CD8-positive, alpha-beta T cell (primary cell): ENCODE measurements at places on chromosomes 1 and 21. TPM values are rescaled to one million over a fixed set of nuclear protein-coding genes. Genes with fewer than 3 reads are reported as not detected.

The ERRFI1 gene
- total RNA-seq = 4.9 TPM

The TEKT2 gene
- 0.47 TPM for total RNA-seq

DNA sequence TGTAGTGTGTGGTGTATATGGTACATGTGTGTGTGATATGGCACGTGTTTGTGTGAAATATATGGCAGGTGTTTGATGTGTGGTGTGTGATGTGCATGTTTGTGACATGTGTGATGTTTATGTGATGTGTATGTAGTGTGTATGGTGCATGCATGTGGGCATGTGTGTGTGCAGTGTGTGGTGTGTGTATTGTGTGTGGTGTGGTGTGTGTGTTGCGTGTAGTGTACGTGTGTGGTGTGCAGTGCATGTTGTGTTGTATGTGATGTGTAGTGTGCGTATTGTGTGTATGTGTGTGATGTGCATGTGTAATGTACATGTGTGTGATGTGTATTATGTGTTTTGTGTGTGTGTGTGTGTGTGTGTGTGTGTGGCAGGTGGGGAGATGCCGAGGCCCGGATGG is 65.7 kb downstream of the SLC19A1 start:
- DNase-seq = no peak

- DNase-seq = no peak
Measured at GRCh38 chr1:201436393-201436792, 14.9 kb upstream of the TNNI1 start.

The TMEM51 gene
- not detected for total RNA-seq

GRCh38 chr1:181817091-181817490 is 244.4 kb downstream of the ZNF648 start:
- DNase-seq = no peak

The TMEM240 gene
- total RNA-seq = 1.3 TPM

DNA sequence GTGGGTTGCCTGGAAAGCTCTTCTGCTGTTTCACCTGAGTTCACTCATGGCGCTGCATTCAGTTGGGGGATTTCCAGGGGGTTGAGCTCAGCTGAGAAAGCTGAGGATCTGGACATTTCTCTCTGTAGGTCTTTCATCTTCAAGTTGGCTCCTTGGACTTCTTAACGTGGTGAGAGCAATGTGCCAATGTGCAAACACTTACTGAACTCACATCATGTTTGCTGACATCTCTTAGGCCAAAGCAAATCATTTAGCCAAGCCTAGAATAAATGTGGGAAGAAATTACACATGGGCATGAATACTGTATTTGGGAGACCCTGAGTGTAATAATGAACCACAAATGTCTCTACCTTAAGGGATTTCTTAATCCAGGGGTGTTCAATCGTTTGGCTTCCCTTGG is 42.7 kb upstream of the SLC22A15 start:
- no peak for DNase-seq

- no peak for DNase-seq
Measured at GRCh38 chr1:100767176-100767890, 47.8 kb downstream of the VCAM1 start.

GRCh38 chr1:18341291-18342069 is 139.2 kb upstream of the KLHDC7A start:
- no peak for DNase-seq

- no peak for DNase-seq
Measured at GRCh38 chr1:221979444-221980032, 237.6 kb upstream of the DUSP10 start.

DNA sequence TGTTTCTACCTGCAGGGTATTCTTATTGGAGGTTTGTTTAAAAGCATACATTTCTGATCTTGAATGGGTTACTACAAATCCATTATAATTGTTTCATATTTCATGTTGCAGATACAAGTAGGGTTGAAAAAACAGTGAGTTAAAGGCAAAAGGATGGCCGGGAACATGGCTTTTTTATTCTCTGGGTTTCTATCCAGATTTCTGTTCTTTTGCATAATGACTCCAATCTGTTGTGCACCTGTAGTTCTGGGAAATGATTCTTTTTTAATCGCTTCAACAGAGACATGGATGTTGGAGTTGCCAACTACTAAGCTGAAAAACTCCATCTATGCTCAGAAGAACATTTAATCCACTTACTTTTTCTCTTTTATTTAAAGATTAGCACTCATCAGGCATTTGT is 2.7 kb upstream of the ADAMTS1 start:
- no peak for DNase-seq

The LRIF1 gene
- 1.9 TPM for total RNA-seq

The ST3GAL3 gene
- total RNA-seq = 12.2 TPM

GRCh38 chr1:24828887-24829192 is 83.6 kb downstream of the CLIC4 start:
- DNase-seq = no peak

DNA sequence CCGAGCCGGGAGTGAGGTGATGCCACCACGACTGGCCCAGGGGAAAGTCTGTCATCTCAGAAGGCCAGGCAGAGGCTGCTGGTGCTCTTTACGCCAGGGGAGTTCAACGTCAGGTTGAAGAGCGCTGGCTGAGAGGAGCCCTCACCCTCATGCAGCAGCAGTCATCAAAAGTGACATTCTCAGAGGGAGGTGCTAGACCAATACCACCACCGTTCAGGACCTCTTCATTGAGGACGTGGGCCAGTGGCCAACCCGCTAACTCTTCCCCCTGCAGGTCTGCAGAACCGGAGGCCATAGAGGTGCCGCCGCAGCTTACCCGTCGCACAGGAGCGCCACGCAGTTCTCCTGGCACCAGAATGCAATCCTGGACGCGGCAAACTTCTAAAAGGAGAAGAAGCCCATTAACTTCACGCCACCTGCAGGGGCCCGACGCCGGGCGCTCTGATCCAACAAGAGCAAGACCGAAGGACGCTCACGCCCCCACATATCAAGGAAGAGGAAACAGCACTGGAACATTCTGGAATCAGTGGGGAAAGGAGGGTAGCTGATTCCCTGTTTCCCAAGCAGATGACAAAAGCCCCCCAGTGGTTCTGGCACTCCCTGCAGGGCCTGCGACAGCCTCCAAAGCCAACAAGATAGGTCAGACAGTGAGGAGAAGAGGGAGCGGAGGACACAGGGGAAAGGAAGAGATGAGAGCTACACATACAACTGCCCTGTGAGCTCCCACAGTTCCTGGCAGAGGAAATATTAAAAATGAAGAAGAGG is 24.9 kb downstream of the WDR4 start:
- DNase-seq = no peak

The DCDC2B gene
- not detected for total RNA-seq

DNA sequence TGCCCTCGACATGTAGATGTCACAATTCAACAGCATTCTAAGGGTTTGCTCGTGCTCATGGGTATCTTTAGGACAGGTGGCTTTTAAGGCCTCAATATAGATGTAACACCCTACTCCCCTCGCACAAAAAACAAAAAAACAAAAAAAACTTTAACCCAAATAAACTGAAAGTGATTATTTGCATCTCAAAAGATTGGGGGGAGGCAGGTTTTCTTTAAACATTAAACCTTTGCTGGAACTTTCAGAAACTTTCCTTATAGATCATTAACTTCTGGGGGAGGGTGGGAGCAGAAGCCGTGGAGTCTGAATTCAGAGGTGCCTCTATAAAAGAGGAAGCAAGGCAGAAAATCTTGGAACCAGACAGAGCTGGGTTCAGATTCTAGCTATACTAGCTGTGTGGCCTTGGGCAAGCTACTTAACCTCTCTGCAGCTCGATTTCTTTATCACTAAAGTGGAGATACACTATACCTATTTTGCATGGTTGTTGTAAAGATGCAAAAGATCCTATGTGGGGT is 3.2 kb upstream of the KIAA1614 start:
- DNase-seq = no peak

GRCh38 chr1:169327875-169328274 is 39.7 kb downstream of the NME7 start:
- DNase-seq = no peak

- no peak for DNase-seq
Measured at GRCh38 chr1:168960595-168960994, 145.9 kb upstream of the ATP1B1 start.

The SPOCD1 gene
- total RNA-seq = not detected

The HMCN1 gene
- not detected for total RNA-seq

DNA sequence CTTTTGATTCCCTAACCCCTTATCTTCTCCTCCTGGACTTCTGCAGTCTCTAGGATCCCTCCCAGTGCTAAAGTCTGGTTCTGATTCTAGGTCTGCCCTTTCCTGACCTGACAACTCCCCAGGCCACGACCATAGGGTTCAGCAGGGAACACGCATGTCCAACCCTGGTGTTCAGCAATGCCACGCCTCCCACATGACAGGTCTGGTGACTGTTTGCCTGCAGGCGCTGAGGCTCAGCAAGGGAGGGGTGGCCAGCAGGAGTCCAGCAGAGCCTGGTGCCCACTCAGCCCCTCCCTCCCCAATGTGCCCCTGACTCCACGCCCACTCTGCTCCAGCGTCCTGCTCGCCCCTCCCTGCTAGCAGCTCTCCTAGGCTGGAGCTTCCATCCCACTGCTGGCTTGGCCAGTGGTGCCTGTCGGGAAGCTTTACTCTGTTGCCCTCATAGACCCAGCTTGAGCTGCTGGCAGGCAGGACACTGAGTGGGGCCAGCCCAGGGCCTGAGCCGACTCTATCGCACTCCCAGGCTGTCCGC is 17.3 kb downstream of the SLC9A1 start:
- peak; percentile 36 for DNase-seq

DNA sequence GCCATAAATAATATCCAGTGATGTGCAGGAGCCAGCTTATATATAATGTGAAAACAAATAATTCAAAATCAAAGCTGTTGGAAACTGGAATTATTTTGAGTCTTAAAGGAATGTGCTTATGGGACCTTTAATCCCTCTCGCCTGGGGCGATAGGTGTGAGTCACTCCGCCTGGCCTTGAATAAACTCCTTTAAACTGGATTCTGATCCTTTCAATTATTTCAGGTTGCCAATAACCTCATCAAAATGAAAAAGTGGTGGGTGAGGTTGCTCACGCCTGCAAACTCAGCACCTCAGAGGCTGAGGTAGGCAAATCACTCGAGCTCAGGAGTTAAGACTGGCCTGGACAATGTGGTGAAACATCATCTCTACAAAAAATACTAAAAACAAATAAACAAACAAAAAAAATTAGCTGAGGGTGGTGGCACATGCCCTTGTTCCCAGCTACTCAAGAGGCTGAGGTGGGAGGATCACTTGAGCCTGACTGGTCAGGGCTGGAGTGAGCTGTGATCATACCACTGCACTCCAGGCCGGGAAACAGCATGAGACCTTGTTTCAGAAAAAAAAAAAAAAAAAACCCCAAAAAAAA is 11.4 kb upstream of the SLC2A5 start:
- no peak for DNase-seq

DNA sequence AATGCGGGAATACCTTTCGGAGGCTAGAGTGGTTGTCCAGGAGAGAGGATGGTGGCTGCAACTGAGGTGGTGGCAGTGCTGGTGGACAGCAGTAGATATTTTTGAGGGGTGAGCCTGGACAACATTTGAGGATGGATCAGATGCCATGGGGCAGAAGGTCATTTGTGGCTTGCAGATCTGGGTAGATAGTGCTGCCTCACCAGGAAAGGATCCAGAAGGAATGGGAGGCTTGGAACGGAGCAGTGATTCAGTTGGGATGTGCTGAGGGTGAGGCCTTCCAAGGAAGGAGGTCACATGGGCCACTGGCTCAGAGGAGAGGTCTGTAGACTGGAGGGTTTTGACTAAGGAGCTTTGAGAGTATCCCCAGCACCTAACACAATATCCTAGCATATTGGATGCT is 110.8 kb upstream of the KAZN start:
- DNase-seq = no peak

DNA sequence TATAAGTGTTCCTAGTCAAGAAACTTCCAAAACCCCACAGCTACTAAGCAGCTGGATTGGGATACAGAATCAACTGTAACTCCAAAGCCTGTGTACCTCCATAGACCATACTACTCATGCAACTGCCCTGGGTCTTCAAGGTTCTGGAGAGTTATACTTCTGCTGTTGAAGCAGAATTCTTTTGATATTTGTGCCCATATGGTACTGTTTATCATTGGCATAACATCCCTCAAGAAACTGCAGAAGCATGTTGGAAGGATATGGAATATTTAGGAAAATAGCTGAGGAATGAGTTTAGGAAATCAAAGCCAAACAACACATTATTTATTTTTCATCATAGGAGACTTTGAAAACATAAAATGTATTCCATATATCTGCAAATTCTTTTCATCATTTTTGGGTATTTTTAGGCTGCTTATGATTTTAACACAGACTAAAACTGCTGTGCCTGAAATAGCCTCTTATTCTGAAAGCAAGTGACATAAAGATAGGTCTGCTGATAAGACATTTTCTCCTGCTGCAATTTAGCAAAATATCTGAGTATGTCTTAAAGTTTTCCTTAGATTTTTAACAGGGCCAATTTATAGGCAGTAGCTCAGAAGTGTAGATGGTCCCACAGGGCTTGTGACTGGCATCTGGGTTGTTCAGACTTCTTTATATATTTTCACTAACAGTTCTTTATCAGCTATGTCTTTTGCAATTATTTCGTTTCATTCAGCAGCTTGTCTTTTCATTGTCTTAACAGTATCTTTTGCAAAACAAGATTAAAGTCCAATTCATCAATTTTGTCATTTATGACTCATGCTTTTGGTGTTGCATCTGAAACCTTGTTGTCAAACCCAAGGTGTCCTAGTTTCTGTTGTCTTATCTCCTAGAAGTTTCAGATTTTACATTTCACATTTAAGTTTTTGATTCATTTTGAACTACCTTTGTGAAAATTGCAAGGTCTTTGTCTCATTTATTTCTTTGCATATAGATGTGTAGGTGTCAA is 41.1 kb upstream of the ZNF124 start:
- DNase-seq = no peak

GRCh38 chr1:150967936-150968335 is 6.7 kb downstream of the CERS2 start:
- DNase-seq = no peak
